Neural crest cell (in vitro differentiated cells): ENCODE measurements at places on chromosomes 2 and 18. TPM values are rescaled to one million over a fixed set of nuclear protein-coding genes. Genes with fewer than 3 reads are reported as not detected.

DTNA gene
- total RNA-seq = 11.3 and 13.3 TPM in 2 replicates

CCDC150 gene
- 29.0 and 31.8 TPM in 2 replicates for total RNA-seq

DNA sequence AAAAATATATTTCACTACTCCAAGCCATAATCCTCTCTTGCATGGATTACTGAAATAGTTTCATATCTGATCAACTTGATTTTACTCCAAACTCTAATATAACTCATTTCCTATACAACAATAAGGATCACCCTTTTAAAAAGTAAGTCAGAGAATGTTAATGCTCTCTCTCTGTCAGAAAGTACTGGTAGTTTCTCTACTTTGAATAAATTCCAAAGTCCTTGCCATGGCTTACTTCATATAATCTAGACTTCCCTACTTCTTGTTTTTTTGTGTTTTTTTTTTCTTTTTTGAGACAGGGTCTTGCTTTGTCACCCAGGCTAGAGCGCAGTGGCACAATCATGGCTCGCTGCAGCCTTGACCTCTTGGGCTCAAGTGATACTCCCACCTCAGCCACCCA, 36.2 kb downstream of the MAP3K2 start:
- no peak for DNase-seq

DNA sequence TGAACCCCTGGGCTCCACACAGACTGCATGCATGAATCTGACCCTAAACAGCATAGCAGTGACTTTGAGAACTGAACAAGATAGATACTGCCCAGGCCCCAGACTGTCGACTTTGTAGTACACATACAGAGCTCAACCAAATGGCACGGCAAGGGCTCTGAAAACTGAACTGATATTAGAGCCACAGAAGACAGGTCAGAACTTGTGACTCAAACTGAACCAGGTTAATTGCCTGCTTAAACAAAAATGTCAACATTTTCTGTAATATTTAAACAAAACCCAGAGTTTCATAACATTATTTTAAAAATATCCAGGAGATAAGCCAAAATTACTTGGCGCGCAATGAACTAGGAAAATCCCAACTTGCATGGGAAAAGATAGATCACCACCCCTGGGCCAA, 260.3 kb downstream of the TPGS2 start:
- DNase-seq = no peak

GRCh38 chr18:55446996-55447671, 140.9 kb downstream of the TCF4 start:
- DNase-seq = no peak
